ENCODE measurements at places on chromosomes 7 and 10.

DNA sequence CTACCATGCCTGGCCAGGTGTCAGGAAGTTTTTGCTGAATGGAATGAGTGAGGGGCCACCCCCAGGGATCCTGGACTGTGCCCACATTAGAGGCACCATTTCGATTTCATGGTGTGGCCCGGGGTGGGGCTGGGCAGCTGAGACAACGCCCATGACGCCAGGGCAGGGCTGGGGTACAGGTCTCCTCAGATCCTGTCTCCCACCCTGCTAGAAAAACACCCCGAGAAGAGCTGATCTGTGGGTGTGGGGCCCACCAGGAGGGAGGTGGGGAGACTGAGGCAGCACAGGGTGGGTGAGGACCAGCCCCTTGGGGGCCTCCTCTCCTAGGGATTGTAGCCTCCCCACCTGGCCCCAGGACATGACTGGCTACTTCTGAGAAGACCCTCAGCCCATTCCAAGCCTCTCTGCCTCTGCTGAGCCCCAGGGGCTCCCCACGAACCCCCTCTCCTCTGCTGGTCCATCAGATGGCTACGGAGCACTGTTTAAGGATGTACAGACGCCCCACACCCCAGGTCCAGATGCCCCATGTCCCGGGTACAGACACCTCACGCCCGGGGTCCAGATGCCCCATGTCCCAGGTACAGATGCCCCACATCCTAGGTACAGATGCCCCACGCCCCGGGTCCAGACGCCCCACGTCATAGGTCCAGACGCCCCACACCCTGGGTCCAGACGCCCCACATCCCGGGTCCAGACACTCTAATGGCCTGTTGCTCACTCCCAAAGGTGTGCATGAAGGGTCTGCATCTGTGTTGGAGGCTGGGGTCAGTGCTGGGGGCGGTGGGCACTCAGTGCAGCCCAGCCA is 99.4 kb downstream of the MICALL2 start:
- no peak for DNase-seq

GRCh38 chr10:43576062-43576461 is 1.6 kb upstream of the ZNF239 start:
- no peak for DNase-seq

DNA sequence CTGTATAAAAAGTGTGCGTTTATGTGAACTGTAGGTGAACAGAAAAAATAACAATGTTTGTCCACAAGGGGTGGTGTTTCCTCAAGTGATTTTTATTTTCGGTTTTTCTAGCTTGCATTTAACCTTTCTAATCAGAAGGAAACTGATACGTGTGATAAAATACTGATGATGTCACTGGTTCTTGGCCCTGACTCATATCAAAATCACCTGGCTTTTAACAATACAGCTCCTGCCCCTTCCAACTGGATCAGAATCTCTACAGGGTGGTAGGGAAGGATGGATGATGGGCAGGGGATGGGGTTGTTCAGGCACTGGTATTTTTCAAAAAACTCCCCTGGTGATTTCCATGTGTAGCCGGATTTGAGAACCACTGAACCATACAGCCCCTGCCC is 10.9 kb downstream of the NPFFR1 start:
- DNase-seq, result no peak

DNA sequence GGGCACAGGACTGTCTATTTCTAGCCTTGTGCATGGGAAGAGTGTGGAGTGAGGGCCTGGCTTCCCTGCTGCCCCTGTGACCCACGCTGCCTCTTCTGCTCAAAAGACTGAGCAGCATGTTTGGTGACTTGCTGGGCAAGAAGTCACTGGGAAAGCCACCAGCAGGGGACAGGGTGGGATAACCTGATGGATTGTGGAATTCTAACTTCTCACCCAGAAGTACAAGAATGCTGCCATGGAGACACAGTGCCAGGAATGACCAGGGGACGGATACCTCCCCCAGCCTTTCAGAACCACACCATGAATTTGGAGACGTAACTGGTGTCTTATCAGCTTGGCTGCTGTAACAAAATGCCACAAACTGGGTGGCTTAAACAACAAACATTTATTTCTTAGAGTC is 28.4 kb downstream of the GALNTL5 start:
- no peak for DNase-seq

GRCh38 chr7:30750683-30751650 is 968 bp upstream of the INMT start:
- DNase-seq, result no peak

DNA sequence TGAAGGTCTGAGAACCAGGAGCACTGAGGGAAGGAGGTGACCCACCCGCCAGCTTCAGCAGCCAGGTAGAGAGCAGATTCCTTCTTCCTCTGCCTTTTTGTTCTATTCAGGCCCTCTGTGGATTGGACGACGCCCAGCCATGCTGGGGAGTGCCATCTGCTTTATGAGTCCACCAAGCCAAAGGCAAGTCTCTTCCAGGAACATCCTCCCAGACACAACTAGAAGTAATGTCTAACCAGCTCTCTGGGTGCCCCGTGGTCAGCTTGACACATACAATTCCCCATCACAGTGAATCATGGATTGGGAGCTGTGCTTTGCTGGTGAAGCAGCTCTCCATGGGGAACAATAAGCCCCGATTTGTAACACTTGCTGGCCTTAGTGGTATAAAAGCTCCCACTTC is 125.2 kb downstream of the CCDC3 start:
- no peak for DNase-seq

DNA sequence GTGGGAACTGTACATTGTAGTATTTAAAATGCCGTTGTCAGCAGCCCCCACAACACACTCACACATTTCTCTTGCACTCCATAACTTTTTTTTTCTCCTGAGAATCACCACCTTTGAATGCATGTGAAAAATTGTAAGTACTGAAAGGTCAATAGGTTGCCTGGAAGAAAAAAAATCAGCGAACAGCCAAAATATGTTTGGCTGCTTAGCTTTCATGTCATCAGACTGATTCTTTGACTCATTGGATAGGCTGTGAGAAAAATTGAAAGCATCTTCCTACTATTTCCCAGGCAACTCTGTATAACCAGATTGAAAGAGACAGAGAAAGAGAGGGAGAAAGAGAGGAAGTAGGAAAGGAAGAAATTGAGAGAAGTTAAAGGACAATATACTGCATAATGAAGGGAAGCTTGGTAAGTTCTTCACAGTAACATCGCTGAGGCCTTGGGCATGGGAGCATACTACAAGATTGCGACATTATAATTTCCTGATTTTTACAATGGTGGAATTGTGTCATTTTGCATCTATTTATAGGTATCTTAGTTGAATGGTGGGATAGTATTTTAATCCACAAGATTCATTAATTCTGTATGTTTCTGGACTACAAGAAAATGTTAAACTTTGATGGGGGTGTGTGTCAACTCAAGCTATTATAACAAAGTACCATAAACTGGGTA is 249.3 kb upstream of the KCND2 start:
- no peak for DNase-seq

DNA sequence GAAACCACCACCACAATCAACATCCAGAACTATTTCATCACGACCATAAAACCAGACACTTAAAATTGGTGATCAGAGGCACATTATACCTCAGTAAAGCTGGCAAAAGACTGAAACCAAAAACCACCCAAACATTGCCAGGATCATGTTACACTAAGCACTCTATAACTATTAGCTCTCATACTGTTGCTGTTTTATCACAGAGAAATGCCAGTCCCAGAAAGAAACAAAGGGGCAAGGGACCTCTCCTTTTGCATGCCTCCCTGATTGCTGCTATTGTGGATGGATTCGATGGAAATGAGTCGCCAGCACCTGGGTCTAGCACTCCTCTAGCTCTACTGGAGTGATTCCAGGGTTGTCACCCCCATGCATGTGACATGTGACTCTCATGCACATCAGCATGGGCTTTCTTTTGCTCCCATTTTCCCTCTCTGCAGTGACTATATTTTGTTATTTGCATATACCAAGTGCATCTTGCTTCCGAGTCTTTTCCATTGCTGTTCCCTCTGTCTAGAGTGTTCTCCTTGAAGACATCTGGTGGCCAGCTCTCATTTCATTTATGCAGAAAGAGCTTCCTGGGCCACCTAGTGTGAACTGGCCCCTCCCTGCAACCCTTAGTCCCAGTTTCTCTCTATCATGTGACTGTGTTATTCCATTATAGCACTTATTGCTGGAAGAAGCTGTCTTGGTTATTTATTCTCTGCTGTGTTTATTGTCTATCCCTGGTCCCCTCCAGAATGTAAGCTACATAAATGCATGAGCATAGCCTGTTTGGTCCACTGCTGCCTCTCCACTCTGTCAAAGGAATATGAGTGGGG is 300.6 kb downstream of the PLXNA4 start:
- DNase-seq, result no peak

Data from kidney epithelial cell (primary cell).